Activated CD8-positive, alpha-beta memory T cell treated with anti-CD3 and anti-CD28 coated beads for 48 hours (primary cell): ENCODE measurements at places on chromosomes 2 and 18.

DNA sequence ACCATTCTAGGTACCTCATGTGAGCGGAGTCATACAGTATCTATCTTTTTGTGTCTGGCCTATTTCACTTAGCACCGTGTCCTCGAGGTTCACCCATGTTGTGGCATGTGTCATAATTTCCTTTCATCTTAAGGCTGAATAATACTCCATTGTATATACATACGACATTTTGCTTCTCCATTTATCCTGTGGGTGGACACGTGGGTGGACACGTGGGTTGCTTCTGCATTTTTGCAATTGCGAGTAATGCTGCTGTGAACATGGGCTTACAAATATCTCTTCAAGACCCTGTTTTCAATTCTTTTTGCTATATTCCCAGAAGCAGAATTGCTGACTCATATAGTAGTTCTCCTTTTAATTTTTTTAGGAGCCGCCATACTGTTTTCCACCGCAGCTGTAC, 243.6 kb upstream of the EPAS1 start:
- no peak for DNase-seq

DNA sequence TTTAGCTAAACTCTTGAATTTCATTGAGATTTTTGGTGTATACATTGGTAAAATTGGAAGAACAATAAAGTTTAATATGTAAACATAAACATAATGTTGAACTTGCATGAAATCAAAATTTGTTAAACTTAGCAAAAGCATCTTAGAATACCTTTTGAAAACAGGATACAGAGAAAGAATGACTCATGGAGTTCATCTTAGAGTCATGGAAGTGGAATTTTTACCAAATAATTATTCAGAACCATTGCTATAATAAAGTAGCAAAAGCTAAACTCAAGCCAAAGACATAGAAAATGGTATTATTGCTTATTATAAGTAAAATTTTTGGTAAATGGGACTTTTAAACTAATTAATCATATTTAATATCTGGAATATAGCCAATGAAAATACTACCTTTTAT, 841.6 kb upstream of the SLC39A10 start:
- no peak for DNase-seq

DNA sequence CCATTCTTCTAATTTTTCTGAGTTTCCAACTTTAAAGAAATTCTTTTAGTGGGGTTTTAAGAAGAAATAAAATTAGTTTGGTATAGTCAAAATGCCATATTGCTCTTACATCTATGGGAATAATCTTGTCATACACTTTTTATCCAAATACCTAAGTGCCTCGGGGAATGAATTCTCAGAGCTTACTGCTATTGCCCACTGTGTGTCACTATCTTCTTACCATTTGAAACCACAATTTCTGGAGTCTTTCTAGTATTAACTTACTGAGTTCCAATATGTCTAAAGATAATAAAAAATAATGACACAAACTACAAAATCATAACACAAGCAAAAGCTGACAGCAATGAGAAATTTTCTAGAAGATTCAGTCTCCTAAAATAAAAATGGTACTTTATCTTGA, 23.7 kb upstream of the DNAH6 start:
- no peak for DNase-seq

GRCh38 chr2:21891191-21891590, 767.4 kb downstream of the TDRD15 start:
- DNase-seq, result no peak

DNA sequence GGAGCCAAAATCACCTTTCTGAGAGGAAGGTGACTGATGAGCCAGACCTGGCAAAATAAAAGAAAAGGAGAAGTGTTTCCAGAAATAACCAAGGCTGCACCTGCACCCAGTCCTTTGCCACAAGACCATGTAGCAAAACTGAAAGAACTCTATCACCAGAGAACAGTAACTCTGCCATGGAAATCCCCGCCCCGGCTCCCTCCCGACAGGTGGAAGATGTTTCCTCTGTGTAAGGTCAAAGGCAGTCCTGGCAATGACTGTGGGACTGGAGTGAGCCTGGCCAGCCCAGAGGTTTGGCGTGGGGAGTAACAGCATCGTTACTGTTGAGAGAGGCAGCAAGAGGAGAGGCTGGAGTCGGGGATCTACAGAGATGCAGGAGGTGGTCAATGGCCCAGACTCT, 42.3 kb downstream of the SPRED2 start:
- no peak for DNase-seq

DNA sequence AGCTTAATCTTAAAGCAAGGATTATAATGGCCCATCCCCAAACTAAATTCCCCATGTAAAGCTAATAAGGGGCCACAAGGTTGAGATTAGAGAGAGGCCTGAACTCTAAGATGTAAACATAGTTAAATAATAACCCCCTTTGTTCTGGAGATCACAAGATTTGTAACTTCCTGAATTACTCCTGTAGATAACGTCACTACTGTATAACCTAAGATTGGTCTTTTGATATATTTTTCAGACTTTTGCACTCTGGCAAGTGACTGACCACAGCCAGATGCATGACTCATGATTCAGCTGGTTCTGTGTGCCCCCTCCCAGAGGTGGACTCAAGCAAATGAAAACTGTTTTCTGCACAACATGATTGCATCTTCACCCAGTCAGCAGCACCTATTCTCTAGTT, 686.0 kb upstream of the DDX18 start:
- DNase-seq, result no peak
